ENCODE measurements at places on chromosomes 2 and 18.

- DNase-seq: peak; percentile 57
Measured at GRCh38 chr2:83630351-83630750, 828.7 kb downstream of the SUCLG1 start.

- DNase-seq: peak; percentile 45
Measured at GRCh38 chr2:43078781-43079755, 147.3 kb downstream of the ZFP36L2 start.

DNA sequence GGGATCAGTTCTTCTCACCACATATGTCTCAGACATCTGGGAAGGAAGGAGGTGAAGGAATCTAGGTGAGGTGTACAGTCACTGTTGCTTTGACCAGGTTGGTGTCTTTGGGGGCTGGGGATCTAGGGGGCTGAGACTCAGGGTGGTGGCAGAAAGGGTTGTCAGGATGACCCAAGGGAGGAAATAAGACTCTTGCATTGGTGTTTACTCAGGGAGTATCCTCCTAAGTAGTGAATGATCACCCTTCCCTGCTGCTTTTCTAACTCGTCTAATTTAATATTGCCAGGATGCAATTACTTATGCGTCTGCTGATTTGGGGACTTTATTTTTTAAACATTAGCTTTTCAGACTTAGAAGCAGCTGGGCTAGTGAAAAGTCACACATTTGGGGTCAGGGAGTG is 127.8 kb upstream of the SIX3 start:
- no peak for DNase-seq

DNA sequence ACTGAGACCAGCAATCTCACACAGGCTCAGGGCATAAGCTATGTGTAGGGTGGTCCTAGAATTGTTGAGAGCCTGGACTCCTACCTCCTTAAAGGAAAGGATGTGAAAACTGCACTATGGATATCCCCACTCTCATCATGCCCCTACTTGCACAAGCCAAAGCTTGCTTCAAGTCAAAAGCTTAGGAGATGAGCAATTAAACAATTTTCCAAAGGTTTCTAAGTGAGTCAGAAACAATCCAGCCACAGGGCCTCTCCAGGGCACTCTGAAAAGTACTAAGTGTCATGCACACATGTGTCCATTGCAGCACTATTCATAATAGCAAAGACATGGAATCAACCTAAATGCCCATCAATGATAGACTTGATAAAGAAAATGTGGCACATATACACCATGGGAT is 215.4 kb downstream of the AFF3 start:
- DNase-seq: peak; percentile 69

DNA sequence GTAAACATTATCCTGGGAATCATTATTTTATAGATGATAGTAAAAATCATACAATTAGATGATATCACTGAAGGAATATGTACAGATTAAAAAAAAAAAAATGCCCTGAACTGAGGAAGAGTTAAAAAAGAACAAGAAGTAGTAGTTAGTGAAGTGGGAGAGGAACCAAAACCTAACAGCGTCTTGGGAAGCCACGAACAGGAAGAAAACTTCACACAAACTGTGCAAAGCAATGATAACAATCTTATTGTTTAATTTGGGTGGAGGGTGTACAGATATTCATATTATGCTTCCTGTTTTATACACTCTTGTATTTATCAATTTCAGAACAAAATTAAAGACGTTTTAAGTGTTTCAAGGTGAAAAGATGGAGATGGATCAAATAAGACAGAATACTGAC is 3.5 kb downstream of the HEATR5B start:
- DNase-seq: no peak

- no peak for DNase-seq
Measured at GRCh38 chr2:126817172-126817571, 81.5 kb upstream of the TEX51 start.

DNA sequence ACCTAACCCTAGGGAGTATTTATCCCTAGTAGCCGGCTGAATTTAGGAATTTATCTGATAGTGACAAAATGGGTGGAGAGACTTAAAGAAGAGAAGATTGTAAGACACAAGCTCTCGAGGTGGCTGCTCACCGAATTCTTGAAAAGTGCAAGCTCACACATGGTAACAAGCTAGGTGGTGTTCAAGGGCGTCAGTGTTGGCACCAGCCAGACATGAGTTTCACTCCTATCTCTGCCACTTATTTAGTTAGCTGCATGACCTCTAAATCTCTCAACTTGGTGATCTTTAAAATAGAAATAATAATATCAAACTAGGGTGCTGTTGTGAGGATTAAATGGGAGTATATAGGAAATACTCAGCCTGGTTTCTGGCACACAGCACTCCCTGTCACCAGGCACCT is 102.6 kb upstream of the APCDD1 start:
- no peak for DNase-seq

DNA sequence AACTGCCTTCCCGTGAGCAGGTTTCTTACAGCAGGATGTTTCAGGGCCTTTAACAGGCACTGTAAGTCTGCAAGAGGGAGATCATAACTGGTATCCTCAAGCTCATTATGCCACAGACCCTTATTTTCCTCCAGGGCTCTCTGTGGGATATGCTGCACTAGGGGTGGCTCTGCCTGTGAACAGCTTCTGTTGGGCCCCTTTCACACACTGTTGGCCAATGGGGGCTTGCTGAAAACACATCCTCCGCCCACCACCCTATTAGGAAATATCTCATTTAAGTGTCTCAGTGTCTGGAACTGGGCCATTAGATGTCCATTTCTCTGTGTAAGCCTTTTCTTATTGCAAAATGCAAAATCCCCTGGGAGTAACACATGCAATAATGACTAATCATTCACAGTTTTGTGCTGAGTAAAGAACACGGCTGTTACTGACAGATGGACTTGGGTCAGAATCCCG is 414.3 kb upstream of the HS6ST1 start:
- DNase-seq: peak; percentile 97

DNA sequence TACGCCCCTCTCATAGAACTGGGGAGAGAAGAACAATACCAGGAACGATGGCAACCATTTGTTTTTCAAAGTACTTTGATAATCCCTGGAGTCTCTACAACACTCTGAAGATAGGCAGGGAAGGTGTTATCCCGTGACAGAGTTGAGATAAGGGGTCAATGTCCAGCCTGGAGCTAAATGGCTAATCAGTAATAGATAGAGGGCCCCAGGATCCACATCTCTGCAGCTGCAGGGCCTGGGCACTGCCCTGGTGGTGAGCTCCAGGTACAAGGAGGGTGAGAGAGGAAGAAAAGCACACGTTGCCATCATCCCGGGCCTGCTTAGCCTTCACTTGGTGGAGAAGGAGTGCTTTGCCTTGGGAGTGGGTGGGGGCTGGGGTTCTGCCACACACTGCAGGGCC is 260.6 kb downstream of the PRKCE start:
- DNase-seq: no peak

GRCh38 chr2:180015951-180016709 is 9.0 kb upstream of the CWC22 start:
- peak; percentile 93 for DNase-seq

DNA sequence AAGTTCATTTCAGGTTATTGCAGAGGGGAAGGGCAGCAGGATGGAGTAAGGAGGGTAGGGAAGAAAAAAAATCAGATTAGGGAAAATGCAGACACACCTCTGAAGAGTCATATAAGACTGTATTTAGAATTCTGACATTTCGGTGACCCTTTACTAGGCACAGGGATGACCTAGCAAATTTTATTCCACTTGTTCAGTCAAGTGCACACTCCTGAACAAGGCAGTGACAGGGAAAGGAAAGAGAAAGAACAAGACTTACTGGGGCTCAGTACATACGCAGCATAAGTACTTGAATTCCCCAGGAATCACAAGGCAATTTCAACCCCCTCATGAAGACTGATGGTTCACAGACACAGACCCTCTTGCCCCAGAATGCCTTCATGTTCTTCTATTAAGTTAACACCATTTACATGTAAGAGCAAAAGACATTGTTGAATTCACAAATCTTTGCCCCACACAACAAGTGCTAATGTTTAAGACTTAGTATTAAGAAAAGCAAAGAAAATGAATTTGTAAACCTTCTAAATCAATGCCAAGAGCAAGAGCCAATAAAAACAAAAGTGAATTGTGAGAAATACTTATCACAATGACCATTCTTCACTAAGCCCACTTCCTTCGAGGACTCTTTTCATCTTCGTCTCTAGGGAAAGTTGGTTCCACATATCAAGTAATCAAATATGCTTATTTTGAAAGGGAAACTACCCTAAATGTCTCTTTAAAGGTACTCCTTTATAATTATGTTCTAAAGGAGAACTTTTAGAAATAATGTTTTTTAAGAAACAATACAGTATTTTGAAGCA is 47.0 kb downstream of the COBLL1 start:
- no peak for DNase-seq

DNA sequence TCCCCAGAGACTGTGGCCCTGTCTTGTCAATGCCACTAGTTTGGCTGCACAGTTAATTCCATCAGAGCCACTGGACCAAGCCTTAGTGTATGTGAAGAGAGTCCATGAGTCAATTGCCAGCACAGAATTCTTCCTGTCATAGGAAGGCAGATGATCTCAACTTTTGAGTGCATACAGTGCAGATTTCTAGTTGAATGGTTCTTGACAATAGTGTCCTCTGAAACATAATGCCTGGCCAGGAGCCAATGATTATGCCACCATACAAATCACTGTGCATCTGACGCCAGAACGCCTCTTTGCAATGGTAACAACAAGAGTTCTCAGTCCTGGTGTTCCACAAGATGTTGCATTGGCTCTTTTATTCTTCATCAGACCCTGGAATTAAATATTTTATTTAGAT is 7.1 kb downstream of the NEUROD1 start:
- DNase-seq: no peak

GRCh38 chr2:78999406-78999805 is 26.1 kb upstream of the REG3G start:
- DNase-seq: no peak

GRCh38 chr2:239246723-239247122 is 154.1 kb downstream of the HDAC4 start:
- DNase-seq: no peak

- no peak for DNase-seq
Measured at GRCh38 chr2:65607662-65608305, 175.4 kb upstream of the SPRED2 start.

DNA sequence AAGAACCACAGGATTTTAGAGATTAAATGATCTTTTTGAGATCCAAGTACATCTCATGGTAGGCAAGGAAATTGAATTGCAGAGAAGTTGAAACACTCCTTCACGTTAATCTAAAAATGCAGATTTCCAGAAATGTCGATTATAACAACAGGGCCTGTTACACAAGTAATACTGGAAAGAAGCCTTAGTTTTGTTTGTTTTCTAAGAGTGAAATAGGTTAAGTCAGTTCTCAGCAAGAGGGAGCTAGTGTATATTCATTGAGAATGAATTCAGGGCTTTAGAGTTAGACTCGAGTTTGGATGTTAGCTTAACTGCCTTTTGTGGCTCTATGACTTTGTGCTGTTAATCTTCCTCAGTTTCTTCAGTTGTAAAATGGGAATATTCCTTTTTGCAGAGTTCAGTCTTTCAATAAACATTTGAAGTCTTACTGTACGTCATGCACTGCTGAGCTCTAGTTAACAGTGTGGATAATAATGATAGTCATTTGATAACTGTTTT is 926 bp downstream of the NDUFV2 start:
- peak; percentile 20 for DNase-seq

DNA sequence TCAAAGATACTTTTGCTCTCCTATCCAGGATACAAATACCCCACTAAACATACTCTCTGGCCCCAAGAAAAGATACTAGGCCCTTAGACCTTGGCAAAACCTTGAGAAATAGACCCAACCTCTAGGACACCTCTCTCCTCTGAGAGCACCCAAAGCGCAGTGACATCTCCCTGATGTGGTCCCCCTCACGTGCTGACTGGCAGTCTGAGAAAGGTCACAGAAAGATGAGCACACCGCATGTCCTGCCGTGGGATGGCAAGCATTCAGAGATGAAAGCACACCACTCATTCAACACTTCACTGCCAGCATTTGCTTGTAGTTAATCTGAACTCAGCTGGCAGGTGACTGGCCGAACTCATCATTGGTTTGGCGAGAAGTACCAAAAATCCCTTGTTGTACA is 6.1 kb upstream of the TBC1D8 start:
- no peak for DNase-seq

- no peak for DNase-seq
Measured at GRCh38 chr2:108363024-108363907, 14.5 kb upstream of the SULT1C4 start.

GRCh38 chr2:176562359-176563078 is 293.3 kb downstream of the MTX2 start:
- peak; percentile 83 for DNase-seq

DNA sequence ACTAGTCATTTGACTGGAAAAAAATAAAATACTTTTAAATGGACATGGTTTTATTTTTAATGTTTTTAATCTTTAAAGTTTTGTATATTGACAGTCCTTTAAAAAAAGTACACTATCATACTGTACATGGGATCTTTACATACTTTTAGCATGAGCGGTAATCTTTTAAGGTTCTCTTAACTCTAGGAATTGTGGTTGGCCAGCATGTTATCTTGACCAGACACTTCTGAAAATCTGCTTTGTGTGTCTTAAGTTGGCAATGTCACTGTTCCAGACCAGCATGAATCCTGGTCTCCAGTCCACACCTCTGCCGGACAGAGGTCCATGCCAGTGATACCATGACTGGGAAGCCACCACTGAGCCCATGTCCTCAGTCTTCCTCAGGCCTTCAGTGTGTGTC is 17.7 kb downstream of the ITGB1BP1 start:
- peak; percentile 30 for DNase-seq

DNA sequence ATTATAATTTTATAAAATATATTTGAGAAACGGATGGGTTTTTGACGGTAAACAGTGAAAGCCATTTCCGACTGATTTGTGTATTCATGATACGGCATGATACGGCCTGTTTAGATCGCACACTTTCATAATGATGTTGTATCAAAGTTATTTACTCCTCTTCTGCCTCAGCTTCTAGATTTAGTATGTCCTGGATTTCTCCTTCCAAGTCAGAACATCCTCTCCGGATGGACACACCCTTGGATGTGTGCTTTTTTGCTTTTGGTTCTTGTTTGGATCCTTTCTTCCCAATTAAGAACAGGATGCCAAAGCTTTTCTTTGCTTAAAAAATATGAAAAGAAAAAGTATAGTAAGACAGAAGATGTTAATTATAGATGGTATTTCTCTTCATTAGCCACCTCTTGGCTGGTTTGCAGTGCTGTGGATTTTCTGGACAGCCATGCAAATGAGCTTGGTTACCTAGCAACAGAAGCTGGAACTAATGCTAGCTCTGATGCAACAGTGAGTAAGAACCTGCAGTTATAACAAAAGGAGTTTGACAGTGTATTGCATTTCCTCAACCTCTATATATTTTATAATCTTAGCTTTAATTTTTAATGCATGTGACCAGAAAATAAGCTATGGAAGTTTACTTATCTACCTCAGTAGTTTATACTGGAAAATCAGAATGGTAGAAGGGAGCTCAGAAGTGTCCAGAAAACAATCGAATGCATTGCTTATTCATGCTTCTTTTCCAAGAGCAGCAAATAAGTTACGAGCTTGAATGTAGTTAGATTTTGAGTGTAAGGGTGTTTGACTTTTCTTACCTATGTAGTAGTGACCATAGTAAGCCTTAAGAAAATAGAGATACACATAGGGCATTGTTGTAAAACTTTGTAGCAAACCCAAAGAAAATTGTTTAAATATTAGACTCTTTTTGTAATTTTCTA is 27.9 kb downstream of the RMND5A start:
- peak; percentile 93 for DNase-seq

All from fibroblast of skin of abdomen (primary cell).